Activated naive CD4-positive, alpha-beta T cell treated with anti-CD3 and anti-CD28 coated beads for 36 hours (primary cell): ENCODE measurements at places on chromosomes 1 and 21. TPM values are rescaled to one million over a fixed set of nuclear protein-coding genes. Genes with fewer than 3 reads are reported as not detected.

DNA sequence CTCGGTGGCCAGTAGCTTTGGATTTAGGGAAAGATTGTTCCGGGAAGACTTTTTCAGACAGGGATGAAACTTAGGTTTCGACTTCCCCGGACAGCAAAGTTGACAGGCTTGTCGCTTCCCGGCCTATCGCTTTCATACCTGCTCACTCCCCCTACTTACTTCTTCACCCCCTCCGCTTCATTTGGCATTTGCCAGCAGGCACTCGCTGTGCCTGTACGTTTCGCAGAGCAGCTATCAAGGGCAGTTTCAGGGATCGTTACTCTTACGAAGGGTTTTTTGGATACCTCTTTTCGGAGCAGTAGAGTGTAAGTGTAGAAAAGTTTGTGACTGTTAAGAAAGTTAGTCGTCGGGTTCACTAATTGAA, 393 bp downstream of the BLZF1 start:
- DNase-seq: peak; percentile 42

Gene GJC2
- total RNA-seq: 0.17 TPM

GRCh38 chr1:54497338-54497737, 50.7 kb upstream of the ACOT11 start:
- no peak for DNase-seq

Gene OSCP1
- total RNA-seq: 2.6 TPM

- DNase-seq: no peak
Observed at GRCh38 chr1:176469450-176470010, 6.6 kb downstream of the PAPPA2 start.

- no peak for DNase-seq
Observed at GRCh38 chr1:100616121-100616621, 78.2 kb downstream of the GPR88 start.

DNA sequence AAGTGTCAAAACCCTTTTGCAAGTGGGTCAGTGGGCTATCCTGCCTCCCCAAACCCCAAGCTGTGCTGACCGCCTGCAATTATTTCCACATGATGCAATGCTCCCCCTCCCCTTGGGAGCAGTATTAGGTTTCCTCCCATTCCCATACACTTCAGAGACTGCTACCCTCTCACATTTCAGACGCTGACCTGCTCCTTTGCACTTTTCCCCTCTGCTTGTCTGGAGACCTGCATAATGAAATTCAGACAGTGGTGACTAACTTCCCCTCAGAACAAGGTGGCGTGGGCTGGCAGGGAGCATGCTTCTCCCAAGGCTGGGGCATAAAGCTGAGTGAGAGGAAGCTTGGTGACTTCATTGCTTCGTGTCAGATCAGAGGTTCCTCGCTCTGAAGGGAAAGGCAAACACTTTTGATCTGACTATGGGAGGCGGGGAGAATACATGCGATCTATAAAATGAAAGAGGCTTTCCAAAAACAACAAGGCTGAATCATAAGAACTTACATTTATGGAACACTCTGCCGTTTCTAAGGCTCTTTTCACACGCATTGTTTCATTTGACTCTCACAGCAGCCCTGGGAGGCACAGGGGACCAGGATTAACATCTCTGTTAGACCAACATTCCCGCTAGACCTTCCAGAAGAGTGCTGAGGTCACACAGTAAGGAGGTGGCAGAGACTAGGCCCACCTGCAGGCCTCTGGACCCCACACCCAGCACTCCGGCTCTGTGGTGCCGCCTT, 27.5 kb upstream of the ROR1 start:
- peak; percentile 82 for DNase-seq

DNA sequence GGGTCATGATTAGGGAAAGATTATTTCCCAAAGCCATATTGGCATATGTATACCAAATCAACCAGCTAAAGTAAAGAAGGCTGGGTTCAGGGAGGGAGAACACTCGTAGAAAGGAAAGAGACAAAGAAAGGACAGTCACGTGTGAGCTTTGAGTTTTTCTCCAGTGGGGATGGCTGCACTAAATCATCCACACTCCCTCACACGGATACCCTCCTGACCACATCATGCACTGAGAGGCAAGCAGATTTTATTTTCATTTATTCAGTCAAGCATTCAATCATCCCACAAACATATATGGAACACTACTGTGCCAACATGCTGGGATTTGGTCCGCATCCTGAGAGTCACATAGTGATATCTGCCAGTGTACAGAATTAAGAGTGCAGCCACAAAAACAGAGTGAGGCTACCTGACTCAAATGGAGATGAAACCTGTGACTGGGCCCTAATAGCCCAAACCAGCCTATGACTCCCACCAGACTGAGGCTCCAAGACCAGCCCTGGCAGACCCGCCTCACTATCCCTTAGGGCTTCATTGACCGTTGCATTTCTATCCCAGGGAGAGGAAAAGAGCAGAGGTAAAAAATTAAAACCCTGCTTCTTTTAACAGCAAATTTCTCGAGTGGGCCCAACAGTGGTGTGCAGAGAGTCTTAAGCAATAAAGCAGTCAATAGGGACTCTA, 155.9 kb downstream of the BARHL2 start:
- no peak for DNase-seq
